ENCODE measurements at places on chromosomes 2 and 18.

- no peak for DNase-seq
Observed at GRCh38 chr2:46780801-46781445, 134.7 kb downstream of the MCFD2 start.

DNA sequence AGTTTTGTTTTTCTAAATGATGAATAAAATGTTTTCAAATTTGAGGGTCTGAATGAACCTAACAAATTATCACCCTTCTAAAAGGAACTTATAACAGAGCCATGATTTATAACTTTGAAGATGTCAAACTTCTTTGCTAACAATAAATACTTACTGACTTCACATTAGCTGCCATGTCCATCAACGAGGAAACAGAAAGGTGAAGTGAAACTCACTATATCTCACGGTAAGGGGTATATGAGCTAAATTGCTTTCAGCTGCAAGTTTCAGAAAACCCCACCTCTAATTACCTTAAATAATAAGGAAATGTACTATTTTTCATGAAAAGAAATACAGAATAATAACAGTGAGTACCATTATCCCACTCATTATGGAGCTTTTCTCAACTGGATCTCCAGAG is 350.8 kb upstream of the NT5C1B start:
- no peak for DNase-seq

- no peak for DNase-seq
Observed at GRCh38 chr2:60499651-60500265, 53.7 kb downstream of the BCL11A start.

DNA sequence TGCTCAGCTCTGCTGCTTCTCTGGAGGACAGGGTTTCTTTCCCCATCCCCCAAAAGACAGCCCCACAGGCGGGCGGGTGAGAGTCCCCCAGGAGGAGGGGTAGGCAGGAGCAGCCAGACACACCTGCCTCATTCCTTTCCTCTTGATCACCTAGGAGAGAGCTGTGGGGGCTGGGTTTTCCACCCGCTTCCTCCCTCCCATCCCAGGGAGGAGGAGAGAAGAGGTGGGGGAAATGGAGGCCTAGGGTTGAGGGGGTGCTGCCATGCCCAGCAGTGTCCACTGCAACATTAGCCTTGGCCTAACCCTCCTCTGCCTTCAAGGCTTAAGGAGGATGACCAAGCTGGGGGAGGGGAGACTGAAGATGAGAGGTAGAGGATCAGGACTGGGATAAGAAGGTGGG is 14.7 kb downstream of the WNT10A start:
- DNase-seq, result no peak

GRCh38 chr18:57223144-57223870 is 76.4 kb downstream of the BOD1L2 start:
- DNase-seq, result no peak

- DNase-seq, result peak; percentile 77
Observed at GRCh38 chr2:174971868-174972781, 33.1 kb downstream of the CHN1 start.

DNA sequence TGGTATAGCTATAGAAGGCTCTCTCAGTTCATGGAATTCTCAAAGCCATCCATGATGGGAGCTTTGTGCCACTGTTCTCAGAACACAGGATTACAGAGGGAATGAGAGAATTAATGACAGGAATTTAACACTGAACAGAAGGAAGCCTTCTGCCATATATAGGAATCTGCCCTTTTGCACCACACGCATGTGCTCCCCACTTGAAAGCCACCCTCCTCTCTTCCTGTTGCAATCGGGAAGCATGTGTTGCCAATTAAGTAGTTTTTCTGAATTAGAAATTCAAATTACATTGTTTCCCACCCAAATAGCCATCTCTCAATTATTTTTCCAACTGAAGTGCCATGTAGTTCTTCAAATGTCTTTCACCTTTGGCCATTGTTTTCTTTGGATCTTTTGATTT is 71.3 kb downstream of the C1D start:
- no peak for DNase-seq

- no peak for DNase-seq
Observed at GRCh38 chr2:33602201-33602830, 3.2 kb upstream of the FAM98A start.

GRCh38 chr2:173195100-173195499 is 119.5 kb downstream of the MAP3K20 start:
- DNase-seq, result peak; percentile 24

GRCh38 chr2:215862351-215862771 is 151.0 kb downstream of the MREG start:
- no peak for DNase-seq

GRCh38 chr2:170248574-170249393 is 70.8 kb downstream of the MYO3B start:
- DNase-seq, result no peak

- no peak for DNase-seq
Observed at GRCh38 chr2:74499267-74499939, at the start of gene LBX2. TSS of gene LBX2 (minus strand) at chr2:74499603. CDS start at chr2:74499537, 66 bp downstream.

- no peak for DNase-seq
Observed at GRCh38 chr2:168438553-168438952, 17.5 kb upstream of the CERS6 start.

GRCh38 chr18:60027397-60027796 is 127.6 kb downstream of the PMAIP1 start:
- DNase-seq, result no peak

DNA sequence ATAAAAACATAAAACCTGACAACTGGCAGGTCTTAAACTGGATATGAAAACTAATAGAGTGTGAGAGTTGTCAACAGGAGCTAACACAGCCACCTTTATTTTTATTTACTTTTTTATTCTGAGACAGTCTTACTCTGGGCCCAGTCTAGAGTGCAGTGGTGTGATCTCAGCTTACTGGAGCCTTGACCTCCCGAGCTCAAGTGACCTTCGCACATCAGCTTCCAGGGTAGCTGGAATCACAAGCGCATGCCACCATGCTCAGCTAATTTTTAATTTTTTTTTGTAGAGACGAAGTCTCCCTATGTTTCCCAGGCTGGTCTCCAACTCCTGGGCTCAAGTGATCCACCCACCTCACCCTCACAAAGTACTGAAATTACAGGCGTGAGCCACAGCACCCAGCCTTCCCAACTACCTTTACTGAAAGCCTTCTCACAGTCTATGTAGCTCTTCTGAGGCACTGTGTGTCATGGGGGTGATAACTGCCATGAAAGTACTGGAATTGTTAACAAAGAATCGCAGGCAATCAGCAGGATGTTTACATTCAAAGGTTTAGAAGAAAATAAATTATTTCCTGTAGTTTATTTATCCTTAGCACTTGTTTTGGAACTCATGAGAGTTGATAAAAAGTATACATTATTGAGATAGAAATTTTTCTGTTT is 24.3 kb downstream of the GDF7 start:
- DNase-seq, result no peak

DNA sequence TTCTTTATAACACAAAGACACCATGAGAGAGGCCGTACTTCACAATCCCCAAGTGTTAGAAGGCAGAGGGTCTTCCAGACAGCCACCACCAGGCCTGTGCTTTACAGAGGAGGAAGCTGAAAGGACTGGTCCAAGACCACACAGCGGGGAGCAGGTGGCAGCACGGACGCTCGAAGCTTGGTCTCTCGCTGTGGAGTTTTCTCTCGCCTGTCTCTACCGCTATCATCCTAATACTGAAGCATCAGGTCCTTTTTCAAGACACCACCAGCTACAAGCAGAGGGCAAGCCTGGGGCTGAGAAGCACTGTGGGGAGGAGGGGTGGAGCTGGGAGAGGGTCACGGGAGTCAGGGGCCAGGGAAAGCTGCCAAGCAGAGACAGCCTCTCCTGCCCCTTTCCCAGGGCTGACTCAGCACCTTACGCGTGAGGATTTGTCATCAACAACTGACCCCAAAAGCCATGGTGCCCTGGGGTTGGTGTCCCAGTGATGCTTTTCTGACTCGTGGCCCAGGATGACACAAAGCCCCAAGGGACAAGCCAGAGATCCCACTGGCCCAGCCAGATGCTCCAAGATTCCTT is 31.9 kb upstream of the FOSL2 start:
- peak; percentile 46 for DNase-seq

- DNase-seq, result no peak
Observed at GRCh38 chr2:107334306-107334705, 448.3 kb upstream of the ST6GAL2 start.

DNA sequence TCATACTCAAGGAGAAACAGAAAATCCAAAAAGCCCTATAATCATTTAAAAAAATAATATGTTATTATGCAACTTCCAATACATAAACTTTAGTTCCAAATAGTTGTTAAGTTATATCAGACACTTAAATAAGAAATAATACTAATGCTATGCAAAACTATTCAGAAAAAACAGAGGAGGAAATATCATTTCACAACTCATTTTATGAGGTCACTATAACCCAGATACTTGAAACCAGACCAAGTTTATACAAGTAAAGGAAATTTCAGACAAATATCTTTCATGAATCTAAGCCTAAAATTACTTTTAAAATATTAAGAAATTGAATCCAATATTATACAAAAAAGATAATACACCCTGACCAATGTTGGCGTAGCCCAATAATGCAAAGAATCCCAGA is 260.8 kb downstream of the CD226 start:
- no peak for DNase-seq

GRCh38 chr18:7740821-7741220 is 173.7 kb downstream of the PTPRM start:
- DNase-seq, result no peak

DNA sequence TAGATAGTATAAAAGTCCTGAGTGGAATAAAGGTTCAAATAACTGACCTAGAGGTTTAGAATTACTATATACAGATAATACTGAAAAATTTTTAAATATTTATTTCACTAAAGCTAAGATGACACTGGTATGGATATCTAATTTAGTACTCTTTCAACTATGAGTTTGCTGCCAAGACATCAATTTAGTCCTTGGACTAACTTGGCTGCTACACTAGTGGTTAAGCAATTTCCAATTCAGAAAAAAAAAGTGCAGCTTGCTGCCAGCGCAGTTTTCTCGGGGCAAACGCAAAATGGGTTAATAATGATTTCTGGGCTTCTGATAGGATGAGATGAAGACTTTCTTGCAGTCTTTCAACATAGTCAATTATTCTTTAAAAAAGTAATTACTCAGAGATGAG is 10.8 kb downstream of the BUB1 start:
- DNase-seq, result no peak

DNA sequence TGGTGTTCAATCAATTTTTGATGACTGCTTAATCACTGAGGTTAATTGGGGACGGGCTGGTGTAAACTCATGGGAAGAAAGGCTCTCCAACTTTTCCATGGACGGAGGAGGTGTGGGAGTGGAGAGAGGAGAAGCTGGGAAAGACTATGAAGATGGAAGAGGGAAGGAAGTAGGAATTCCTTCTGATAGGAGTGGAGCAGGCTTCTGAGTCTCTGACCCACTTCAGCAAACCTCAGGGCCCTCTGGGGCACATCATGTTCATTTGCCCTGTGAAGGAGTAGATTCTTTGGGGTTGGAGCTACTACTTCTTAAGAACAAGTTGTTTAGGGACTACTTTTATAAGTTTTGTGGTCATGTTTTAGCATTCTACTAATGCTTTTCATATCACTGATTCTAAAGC is 87.0 kb upstream of the MAP4K3 start:
- DNase-seq, result no peak

GRCh38 chr2:7023542-7023941 is 106.3 kb downstream of the RNF144A start:
- DNase-seq, result no peak

DNA sequence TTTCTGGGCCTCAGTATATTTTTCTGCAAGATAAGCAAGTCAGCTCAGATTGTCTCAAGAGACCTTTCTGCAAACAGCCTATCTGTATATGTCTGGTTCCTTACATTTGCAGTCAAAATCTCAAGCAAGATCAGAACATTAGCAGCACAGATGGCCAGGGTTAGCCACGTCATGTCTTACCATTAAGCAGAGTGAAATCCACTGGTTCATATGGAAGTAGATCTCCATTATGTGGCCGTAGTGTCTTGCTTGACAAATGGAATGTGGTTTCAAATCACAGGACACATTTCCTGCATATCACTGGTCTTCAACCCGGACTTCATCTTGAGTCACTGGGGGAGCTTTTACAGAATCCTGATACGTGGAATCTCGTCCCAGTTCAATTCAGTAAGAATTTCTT is 500.2 kb downstream of the FBXO15 start:
- DNase-seq, result peak; percentile 17

- no peak for DNase-seq
Observed at GRCh38 chr2:172962082-172962481, 113.6 kb upstream of the MAP3K20 start.

DNA sequence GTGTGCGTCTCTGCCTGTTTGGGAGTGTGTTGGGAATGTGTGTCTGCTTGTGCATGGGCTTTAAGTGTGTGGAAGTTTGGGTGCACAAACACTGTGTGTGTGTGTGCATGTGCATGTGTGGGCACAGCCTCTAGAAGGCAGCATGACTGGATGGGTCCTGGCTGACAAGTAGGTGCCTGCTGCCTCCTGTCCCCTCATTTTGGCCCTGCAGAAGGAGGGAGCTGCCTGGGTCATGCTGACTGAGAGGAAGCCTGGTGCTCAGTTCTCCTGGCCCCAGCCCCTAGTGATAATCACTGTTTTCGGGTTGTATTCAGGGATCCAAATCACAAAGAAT is 34.1 kb downstream of the GLI2 start:
- DNase-seq, result no peak

- DNase-seq, result no peak
Observed at GRCh38 chr2:10271946-10272345, 30.8 kb upstream of the HPCAL1 start.

DNA sequence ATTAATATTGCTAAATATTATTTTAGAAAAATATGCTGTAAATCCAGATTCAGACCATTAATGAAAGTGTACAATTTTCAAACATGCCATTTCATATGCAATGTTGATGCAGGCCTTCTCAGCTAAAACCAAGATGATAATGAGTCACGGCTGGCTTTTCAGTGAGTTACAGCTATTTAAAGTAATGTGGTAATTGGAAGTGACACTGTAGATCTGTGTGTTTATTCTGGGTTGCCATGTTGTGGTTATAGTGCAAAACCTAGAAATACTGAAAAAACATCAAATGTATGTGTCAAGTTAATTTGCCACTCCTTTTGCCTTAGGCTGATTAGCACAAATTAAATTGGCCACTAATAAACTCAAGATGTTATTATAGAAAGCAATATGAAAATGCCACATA is 506.6 kb downstream of the ERBB4 start:
- DNase-seq, result peak; percentile 24

DNA sequence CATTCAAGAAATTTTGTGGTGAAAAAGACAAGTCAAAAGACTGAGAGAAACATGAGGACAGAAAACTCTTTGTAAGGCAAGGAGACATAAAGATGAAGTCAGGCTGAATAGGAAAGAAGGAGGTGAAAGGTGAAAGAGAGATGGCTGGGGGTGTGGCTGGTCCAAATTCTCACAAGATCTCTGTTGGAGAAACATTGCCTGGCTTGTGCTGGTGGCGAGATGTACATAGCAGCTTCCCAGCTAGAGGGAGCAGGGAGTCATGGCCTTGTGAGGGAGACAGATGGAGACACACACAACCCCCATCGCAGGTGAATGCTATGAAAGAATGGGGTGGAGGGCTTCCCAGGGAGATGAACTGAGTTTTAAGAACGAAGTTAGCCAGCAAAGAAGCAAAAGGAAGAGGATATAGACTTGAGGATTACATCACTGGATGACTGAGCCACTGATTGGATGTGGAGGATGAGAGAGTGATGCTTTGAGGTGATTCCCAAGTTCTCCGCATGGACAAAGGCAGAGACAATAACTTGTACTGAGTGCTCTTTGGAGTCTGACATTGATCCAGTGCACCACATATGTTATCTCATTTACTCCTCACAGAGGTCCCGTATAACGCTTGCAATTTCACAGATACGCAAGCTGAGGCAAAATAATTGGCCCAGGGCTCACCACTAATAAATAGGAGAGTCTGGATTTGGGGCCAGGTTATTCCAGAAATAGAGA is 3.7 kb upstream of the EMX1 start:
- no peak for DNase-seq

GRCh38 chr2:120556911-120557310 is 178.8 kb upstream of the GLI2 start:
- DNase-seq, result no peak

All from lung microvascular endothelial cell (primary cell).